Fibroblast of gingiva (primary cell): ENCODE measurements at places on chromosomes 6 and 20.

- peak; percentile 21 for DNase-seq
Measured at GRCh38 chr6:44304282-44305199, 8.6 kb downstream of the AARS2 start.

GRCh38 chr6:1798303-1798964 lies 188.7 kb downstream of the FOXC1 start:
- DNase-seq: no peak

DNA sequence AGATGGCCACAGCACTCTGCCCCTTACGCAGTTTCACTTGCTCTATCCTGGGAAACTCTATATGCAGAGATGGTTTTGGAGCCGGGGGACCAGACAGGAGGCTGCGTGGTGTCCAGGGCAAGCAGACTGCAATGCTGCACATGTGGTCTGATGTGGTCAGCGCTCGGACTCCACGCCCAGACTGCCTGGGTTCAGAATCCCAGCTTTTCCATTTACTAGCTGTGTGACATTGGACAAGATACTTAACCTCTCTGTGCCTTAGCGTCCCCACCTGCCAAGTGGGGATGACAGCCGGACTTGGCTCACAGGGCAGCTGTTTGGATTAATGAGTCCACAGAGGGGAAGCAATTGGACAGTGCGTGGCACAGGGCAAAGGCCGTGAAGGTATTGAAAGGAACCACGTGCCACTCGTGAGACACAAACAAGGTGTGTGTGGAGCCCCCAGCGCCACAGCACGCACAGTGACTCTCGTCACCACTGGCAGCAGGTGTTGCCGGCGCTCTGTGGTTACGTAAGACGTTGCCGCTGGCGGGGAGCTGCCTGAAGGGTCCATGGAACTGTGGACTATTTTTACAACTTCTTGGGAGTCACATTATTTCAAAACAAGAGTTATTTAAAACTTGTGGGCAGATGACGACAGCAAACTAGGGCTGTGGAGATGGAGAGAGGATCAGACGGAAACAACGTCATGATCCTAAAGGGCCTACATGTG lies 201.4 kb downstream of the PREX1 start:
- peak; percentile 45 for DNase-seq

DNA sequence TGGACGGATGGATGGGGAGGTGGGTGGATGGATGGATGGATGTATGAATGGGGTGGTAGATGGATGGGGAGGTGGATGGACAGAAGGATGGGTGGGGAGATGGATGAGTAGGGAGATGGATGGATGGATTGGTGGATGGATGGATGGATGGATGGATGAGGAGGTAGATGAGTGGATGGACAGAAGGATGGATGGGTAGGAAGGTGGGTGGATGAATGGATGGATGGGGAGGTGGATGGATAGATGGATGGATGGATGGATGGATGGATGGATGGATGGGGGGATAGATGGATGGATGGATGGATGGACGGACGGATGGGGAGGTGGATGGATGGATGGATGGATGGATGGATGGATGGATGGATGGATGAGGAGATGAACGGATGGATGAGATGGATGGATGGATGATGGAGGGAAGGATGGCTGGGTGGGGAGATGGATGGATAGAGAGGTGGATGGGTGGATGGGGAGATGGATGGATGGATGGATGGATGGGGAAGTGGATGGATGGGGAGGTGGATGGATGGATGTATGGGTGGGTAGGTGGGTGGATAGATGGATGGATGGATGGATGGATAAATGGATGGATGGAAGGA lies 7.2 kb downstream of the EEF1A2 start:
- no peak for DNase-seq

DNA sequence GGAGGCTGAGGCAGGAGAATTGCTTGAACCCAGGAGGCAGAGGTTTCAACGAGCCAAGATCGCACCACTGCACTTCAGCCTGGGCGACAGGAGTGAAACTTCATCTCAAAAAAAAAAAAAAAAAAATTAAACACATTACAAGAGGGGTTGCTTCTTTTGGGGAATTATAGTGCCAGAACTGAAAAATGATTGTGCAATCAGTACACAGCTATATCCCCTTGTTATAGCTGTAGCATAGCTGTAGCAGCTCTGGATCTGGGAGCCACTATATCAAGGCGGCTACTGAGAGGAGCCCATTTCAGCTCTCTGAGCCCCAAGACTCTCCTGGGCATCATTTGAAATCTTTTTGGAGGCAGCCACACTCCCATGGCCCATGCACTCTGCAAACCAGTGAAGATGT lies 334.3 kb downstream of the TFAP2A start:
- DNase-seq: no peak

DNA sequence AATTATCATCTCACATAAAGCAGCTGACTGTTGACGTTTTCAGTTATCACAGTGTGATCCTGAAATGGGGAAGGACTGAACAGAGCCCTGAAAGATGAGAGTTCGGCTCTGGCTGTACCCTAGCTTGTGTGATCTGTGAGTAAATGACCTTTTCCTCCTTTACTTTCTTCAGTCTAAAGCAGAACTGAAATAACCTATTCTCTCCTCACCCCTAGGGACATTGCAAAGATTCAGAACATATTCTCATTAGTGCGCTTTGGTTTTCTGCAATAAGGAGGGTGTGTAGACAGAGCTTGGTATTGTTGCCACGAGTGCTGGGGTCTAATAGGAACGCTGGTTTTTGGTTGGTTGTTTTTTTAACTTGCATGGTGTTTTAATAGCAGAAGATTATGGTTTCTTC lies 16.7 kb downstream of the FARS2 start:
- DNase-seq: no peak

GRCh38 chr20:63876489-63877036 lies 11.5 kb downstream of the TPD52L2 start:
- no peak for DNase-seq

- no peak for DNase-seq
Measured at GRCh38 chr20:52978851-52979250, 6.7 kb downstream of the TSHZ2 start.

GRCh38 chr6:21733311-21733710 lies 139.8 kb downstream of the SOX4 start:
- DNase-seq: no peak

DNA sequence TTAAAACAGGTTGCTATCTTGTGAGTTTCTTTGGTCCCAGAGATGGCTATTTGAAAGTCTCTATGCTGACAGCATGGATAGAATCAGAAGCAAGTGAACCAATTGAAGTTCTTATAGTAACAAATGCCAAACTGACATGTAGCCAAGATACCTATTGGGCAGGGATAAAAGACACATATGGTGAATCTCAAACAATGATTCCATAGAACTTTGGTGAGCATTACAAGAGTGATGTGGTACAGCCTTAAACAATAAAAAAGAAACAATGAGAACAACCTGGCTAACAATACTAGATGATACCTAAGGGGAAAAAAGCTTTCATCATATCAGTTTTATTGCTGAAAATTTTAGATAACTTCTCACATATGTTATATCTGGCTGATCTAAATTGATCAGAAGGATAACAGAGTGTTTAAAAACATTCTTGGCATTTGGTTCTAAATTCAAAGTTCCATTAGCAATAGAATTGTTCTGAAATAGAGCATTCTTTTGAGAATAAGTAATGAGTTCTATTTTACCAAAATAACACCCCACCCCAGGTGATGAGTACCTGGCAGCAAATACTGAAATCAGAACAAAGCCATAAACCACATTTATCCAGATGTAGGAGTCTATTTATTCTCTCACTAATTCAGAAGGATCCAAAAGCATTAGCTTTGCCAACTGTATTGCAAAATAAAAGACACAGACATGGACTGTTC lies 5.8 kb upstream of the HMGCLL1 start:
- no peak for DNase-seq

DNA sequence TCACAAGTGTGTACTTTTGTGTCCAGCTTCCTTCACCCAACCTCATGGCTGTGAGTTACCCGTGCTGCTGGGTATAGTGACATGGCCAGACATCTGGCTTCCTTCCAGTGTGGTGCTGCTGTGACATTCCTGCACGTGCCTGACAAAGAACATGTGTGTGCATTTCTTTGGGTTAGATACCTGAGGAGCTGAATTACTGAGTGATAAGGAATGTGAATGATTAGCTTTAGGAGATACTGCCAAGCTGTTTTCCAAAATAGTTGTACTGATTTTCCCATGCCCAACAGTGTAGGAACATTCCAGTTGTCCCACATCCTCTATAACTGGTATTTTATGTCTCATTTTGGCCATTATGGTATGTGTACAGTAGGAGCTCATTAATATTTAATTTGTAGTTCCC lies 132.5 kb downstream of the PREX1 start:
- no peak for DNase-seq

- peak; percentile 83 for DNase-seq
Measured at GRCh38 chr6:31122791-31123706, 2.8 kb upstream of the CDSN start.

DNA sequence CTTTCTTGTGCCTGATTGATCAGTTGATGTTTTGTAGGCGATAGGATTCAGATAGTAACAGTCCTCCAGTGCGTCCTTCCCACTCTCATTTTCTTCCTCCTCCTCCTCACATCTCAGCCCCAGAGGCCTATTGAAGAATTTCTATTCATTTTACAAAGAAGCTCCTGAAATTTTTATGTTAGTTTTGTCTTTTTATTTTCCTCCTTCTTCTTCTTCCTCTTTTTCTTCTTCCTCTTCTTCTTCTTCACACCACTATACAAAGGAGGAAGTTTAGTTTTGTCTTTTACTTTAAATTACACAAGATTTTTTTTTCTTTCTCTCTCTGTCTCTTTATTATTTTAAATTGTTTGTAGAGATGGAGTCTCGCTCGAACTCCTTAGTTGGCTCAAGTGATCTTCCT lies 19.1 kb downstream of the BTN2A1 start:
- DNase-seq: no peak

DNA sequence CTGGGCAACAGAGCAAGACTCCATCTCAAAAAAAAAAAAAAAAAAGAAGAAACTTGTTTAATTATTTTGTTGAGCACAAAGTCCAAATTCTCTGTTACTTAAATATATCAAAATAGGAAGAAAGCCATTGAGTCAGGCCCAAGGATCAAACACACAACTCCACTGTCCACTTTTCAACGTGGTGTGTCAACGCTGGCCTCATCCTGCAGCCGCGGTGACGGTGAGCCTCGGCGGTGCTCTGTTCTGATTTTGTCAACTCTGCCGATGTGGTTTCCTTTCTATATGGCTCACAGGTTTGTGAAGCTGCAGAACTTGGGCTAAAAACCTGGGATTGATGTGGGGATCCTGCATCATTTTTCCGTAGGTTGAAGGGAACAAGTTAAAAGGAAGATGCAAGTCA lies 3.2 kb upstream of the SMOC2 start:
- no peak for DNase-seq

- no peak for DNase-seq
Measured at GRCh38 chr20:16043931-16044330, 529.3 kb downstream of the KIF16B start.

GRCh38 chr6:54193560-54193959 lies 82.3 kb downstream of the MLIP start:
- no peak for DNase-seq

- DNase-seq: peak; percentile 51
Measured at GRCh38 chr20:13008761-13009681, at the start of gene SPTLC3. Gene SPTLC3 (plus strand): TSS chr20:13008972. CDS start chr20:13009268, 296 bp downstream.

DNA sequence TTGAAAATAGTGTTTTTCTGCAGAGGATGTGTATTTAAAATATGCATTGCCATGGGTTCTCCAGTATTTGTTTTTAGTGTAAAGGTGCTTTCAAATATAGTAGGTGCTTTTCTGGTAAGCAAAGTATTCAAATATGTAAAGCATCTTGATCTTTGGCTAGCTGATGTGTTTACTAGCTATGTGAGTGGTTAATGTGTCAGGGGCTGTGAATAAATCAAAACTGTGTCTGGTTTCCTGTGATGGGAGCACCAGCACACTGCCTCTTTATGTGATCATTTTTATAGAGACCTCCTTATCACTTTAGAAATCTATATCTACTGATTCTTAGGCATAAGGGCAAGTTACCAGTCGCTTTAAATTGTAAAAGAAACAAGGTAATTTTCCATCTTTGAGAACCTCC lies 388.9 kb upstream of the MAN1A1 start:
- DNase-seq: no peak

- DNase-seq: no peak
Measured at GRCh38 chr20:46353500-46354206, 45.4 kb upstream of the CDH22 start.

- peak; percentile 92 for DNase-seq
Measured at GRCh38 chr20:9235518-9235917, 166.6 kb downstream of the PLCB4 start.

- DNase-seq: no peak
Measured at GRCh38 chr20:23654717-23655116, 17.0 kb upstream of the CST3 start.

GRCh38 chr6:84467296-84467695 lies 239.9 kb upstream of the CEP162 start:
- no peak for DNase-seq

DNA sequence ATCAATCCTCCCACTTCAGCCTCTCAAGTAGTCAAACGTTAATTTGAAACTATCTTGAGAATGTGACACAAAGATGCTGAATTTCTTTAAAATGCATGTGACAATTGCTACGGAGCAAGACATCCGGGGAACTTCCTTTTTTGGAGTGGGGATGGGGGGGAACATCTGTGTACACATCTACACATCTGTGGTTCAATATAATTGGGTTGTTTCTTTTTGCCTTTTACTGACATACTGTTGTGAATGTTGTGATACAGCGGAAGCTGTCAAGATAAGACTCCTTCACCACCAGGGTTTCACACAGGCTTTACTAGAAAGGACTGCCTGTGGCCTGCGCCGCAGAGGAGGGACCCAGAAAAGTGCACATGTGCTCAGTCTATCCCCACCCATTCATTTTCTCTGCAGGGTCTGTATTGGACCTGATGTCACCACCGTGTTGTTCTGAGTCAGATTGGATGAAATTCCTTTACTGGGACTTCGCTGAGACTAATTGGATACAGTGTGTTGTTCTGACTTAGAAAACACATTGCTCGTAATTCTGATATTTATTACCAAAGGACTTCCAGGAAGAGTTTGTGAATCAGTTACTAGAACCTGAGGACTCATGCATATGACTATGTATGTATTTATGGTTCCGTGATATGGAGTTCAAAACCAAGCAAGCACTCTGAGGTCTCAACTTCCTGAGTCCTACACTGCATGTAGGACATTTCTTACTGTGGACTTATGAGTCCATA lies 98.7 kb upstream of the SGK1 start:
- peak; percentile 69 for DNase-seq
